ENCODE measurements at places on chromosomes 2 and 18.

- DNase-seq = no peak
These were observed 145.8 kb downstream of the TMEM163 start for GRCh38 chr2:134573085-134573370.

DNA sequence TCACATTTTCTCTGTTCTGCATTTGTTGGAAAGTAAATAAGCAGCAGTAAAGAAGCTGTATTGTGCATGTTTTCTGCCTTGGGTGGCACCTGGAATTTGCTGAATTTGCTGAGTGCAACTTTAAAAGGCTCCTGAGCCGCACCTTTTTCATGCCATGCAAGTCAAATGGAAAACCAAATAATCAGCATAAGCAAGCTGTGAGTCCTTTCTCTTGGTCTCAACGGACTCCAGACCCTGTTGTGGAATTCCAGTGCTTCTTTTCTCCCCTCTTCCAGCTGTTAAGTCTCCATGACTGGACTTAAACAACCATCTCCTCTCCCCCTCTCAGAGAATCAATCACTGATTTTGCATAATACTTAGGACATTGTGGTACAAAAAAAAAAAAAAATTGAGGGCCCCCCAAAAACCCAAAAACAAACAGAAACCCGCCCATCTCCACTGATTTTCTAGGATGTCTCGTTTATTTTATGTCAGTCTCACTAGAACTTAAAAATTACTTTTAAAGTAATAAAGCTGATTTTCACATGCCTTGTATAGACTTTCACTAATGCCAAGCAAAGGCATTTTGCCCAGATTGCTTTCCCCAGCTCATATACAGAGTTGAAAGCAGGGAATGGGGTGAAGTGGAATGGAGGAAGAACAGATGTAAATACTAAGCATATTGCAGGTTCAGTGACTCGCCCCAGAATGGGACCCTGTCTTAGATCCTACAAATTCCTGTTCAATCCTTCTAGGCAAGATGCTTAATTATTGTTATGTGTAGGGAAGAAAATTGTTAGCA lies 5.1 kb upstream of the CETN1 start:
- DNase-seq = no peak

GRCh38 chr18:76466410-76466991 lies 28.5 kb downstream of the ZNF516 start:
- DNase-seq = no peak

DNA sequence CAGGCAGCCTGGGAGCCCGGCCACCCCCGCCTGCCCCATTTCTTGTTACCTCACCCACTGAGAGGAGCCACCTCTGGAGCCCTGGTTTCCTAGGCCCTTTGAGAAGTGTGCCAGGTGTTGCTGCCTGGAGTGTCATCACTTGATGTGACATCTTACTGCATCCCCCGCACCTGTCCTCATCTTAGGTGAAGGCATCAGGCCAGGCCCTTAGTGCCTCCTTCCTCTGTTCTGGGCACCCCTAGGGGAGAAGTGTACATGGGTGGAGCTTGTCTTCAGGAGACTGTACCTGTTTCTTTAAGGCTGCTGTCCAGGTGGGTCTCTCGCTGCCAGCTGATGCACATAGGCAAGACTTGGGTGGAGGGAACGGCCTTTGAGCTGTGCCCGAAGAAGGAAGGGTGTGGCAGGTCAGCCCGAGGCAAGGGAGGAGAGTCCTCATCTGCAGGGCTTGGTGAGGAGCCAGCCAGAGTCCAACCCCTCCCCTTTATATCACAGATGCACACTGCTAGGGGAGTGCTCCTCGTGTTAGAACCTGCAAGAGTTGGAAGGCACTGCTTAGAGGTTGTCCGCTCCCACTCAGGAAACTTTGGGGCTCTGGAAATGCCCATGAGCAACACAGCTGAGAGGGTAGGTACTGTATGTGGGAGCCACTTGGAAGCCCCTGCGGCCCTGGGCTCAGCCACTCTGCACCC lies 45.9 kb downstream of the NCK2 start:
- no peak for DNase-seq

DNA sequence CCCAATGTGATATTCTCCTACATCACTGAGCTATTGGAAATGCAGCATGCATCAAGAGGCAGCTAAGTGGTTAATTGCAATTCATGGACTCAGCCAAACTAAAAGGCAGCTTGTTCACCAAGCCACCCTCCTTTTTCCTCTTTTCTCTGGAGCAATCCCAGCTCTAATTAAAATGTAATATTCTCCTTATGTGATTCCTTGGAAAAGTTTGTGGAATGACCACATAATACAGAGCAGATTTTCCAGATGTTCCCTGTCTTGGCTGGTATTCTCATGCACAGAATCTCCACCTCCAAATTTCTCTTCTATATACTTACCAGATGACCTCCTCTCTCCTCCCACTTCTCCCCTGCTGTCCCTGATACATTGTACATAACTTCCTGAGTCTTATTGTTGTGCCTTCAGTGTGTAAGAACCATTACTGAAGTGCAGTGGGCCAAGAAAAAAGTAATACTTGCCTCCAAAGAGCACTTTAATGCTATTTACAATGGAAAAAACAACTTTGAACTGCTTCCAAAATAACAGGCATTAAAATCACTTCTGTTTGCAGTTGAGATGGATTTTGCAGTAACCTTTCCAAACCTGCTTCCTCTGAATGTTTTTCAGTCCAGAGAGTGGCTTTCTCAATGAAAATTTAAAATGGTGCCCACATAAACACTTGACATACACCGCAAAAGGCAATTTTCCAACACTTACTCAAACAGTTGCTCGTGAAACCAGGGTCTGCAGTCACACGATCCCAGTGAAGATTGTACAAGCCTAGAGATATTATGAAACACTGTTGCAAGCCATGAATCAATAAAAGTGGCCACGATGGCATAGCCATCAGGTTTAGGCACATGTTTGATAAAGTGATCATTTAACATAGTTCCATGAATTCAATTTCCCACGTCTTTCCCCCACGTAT lies 258.0 kb downstream of the MTX2 start:
- no peak for DNase-seq

GRCh38 chr2:79935771-79936657 lies 368.5 kb downstream of the LRRTM1 start:
- no peak for DNase-seq

DNA sequence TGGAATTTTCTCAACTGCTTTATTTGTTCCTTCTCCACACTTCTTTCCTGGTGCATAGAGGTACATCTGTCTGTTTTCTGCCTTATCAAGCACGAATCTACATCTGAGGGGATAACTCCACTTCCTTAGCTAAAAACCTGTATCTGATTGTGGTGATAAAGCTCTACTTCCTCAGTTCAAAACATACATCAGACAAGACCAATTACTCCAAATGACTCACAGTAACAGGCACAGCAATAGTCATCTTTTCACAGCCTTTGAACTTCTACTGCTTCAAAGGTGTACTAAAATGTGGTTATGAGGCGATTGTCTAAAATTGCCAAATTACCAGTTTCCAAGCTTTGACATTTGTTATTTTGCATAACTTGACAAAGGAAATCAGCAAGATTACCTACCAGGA lies 803.6 kb upstream of the ZEB2 start:
- no peak for DNase-seq

DNA sequence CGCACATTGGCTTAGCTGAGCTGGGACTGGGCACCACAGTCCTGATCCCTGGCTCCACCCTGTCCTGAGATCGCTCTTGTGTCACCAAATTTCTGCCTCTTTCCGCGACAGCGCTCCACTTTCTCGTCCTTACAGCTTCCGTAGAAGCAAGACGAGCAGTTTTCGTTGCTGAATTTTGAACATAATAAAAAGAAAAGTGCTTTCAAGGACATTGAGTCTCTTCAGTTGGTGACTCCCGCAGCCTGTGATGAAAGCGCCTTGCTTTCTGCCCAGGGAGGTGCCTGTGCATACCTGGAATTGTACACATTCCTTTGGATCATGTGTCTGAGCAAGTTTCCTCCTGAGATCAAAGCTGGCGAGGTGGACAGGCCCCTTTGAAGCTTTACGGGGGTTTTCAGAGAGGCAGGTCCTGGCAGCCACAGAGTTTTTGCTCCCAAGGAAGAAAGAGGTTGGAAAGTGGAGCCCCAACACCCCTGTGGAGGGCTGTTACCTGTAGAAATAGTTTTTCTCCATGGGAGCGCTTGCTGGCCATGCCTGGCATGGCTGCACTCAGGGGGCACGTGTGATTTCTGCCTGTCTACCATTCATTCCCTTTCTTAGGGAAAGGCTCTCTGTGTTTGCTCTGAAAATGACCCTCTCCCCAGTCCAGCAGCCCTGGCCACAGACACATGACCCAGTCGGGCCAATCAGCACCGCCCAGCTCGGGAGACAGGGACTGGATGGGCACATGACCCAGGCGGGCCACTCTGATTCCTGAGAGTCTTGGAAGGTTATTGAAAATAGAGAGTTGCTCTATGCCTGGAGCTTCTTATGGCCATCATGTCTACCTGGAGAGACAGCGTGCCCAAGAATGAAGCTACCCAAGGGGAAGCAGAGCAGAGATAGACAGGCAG lies 115.6 kb upstream of the OTOS start:
- DNase-seq = no peak

- DNase-seq = no peak
These were observed 249.4 kb downstream of the GRB14 start for GRCh38 chr2:164371916-164372315.

- DNase-seq = no peak
These were observed 147.4 kb upstream of the SIX2 start for GRCh38 chr2:45156605-45157004.

Measured in stimulated activated CD8-positive, alpha-beta memory T cell treated with anti-CD3 and anti-CD28 coated beads, Interleukin-15, amount 100 ng/mL, for 48 hours (primary cell).